Foreskin fibroblast (primary cell): ENCODE measurements at places on chromosomes 1 and 21.

DNA sequence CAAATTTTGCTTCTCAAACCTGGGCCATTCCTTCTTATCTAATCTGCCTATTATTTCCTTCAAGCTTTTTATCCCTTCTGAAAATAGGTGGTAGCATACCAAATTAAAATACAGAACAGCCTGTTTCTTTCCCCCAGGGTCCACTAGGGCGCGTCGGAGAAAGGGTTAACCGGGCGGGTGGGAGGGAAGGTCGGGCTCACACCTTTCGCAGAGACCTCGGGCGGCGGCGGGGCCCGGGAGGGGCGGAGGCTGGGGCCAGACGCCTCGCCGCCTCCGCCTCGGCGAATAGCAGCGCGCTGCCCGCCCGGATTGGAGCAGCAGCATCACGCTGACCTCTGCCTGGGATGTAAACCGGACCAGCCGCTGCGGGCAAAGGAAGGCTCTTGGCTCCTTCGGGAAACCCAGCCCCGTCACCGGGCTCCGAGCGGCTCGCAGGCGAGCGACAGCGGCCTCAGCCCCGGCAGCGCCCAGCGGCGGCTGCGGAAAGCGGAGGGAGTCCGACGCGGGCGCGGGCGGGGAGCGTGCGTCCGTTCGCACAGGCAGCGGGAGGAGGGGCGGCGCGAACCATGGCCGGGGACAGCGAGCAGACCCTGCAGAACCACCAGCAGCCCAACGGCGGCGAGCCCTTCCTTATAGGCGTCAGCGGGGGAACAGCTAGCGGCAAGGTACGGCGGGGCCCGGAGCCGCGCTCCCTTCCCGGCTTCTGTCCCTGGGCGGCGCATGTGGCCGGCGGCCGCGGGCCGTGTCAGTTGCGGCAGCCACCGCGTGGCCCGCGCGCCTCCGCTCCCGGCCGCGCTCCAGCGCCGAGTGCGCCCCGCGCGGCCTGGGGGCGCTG, at the start of gene UCK2:
UCK2 (plus strand) TSS at position 347 of the 835 bp plus-strand sequence; CDS start at position 567, 220 bp downstream.
- DNase-seq, result peak; percentile 78

- peak; percentile 25 for DNase-seq
Measured at GRCh38 chr1:225739542-225740107, 38.0 kb upstream of the SRP9 start.

- no peak for DNase-seq
Measured at GRCh38 chr1:8354038-8354437, 36.1 kb downstream of the SLC45A1 start.

DNA sequence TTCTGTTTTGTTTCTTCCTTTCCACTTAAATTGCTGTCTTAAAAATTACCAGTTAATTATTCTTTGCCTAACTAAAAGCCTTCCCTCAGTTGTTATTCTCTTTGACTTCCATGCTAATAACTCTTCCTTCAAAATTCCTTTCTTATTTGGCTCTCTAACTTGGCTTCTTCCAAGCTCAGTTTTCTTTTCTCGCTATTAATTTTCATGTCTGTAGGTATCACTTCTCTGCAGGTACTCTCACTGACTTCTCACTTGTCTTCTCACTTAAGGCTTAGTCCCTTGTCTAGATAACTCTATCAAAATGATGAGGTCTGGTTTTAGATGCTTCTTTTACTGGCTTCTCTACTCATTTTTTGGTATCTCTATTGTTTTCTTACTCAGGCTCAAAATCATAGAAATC, 10.1 kb downstream of the CDC7 start:
- DNase-seq, result no peak

DNA sequence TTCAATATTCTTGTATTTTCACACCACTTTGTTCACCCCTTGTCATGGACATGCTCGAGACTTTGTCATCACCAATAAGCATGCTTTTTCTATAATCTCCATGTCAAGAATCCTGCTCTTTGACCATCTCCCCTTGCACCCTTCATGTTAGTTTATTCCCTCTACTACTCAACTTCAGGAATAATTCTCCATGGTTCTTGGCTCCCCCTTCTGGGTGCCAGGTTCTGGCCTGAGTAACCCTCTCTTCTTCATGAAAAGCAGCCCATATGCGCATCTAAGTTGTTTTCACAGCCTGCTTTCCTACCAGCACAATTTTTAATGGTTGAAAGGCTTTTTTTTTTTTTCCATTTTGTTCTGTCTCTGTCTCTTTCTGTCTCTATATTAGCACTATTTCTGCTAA, 160.7 kb downstream of the LEPR start:
- peak; percentile 38 for DNase-seq

- no peak for DNase-seq
Measured at GRCh38 chr1:3461238-3461933, 6.9 kb downstream of the ARHGEF16 start.

GRCh38 chr1:193355178-193355577, 168.8 kb upstream of the B3GALT2 start:
- peak; percentile 41 for DNase-seq

GRCh38 chr1:25469177-25469576, 38.5 kb downstream of the MACO1 start:
- DNase-seq, result peak; percentile 56

DNA sequence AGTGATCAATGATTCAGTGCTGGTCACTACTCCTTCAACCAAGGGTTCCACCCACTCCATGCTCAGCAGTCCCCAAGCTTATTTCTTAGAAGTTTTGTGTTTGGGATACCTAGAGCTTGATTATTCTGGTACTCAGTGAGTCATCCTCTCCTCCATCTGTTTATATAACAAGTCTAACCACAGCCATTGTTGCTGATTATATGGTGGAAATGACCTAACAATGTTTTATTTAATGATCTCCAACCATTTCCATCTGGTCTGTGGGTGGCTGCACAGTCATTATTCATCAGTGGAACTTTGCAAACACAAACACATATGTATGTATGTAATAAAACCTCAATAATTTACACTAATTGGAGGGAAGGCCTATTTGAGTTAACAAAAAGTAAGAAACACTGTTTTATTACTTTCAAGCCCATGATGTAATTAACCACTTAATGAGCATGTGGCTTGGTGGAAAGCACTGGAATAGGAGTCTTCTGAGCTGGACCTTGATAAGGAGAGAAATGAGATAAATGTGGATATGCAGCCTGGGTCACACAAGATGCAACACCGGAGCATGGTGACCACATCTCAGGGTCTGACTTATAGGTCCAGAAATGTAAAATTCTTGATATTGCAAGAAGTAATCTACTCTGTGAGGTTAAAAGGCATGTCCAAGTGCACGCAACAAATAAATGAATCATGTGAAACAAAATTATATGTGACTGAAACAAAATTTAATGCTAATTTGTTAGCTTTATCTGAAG, 99.0 kb upstream of the WLS start:
- DNase-seq, result peak; percentile 94

GRCh38 chr1:3373175-3373574, 81.3 kb upstream of the ARHGEF16 start:
- no peak for DNase-seq

DNA sequence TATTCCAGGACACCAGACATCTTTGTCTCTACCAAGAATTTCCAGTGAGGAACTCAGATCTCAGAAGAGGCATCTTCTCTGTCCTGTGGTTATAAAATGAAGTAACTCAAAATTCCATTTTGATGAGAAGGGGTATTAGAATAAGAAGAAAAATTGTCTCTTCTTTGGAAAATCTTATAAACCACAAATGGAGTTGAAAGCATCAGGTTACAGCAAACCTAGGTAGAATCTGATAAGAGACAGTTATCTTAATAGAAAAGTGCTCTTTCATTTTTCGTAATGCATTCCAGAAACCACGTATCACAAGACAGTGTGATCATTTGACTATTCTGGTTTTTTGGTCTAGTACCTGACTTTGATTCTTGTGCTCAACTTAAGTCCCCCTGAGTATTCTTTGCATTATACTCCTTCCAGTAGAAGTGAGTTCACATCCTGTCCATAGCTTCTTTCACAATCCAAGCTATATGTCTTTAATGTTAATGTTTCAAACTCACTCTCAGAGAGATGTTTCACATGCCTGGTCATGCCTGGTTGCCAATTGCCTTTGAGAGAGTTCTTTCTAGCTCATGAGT, 120.9 kb upstream of the PRDX6 start:
- DNase-seq, result no peak

DNA sequence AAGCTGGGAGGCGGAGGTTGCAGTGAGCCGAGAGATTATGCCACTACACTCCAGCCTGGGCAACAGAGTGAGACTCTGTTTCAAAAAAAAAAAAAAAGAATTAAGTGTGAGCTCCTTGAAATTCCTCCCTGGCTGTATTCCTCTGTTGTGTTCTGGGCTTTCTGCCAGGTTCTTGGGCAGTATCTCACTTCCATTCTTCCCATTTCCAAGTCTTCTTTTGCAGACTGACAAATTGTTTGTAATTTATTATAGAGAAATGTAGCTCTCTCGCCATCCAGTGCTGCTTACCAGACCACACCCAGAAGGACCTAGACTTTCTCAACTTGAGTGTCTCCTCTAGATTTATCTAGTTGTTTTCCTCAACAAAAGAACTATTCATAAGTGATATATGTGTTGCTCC, 105.0 kb upstream of the ADGRL2 start:
- DNase-seq, result peak; percentile 64

DNA sequence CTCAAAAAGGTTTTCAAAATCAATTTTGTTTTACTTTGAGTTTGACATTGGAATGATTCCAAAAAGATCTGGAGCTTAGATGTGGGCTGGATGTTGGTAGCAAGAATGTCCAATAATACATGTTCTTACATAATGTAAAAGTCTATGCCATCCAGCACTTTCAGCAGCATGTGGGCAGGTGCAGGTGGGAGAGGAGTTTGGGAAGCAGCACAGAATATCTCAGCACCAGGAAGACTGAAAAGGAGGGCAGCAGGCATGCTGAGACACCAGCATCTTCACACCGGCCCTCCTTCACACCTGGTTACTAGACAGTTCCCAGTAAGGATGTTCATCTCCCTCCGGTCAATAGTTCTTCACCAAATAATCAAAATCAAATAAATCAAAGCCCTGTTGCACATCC, 166.6 kb downstream of the ZBTB18 start:
- no peak for DNase-seq

DNA sequence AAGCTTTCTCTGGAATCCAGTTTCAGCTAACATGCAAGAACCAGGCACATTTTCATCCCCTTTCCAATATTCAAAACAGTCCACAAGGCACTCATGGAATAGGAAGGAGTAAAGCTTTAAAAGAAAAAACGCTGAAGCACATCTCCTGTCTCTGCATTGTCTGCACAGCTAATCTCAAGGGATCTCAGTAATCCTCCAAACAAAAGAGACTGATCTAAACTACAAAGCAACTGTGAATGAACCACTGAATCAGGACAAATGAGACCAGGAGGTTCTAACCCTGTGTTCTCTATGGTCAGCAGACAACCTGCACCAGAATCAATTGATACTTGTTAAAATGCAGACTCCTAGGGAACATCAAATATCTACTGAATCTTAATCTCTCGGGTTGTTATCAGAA, 399.0 kb downstream of the HHAT start:
- no peak for DNase-seq

GRCh38 chr1:6599141-6599975, 3.3 kb downstream of the KLHL21 start:
- no peak for DNase-seq

- DNase-seq, result no peak
Measured at GRCh38 chr1:22627331-22627730, 9.1 kb upstream of the C1QA start.

GRCh38 chr1:59569198-59569597, 245.6 kb upstream of the HOOK1 start:
- DNase-seq, result no peak

- no peak for DNase-seq
Measured at GRCh38 chr1:226520640-226521355, 27.8 kb upstream of the STUM start.

GRCh38 chr21:31012133-31013089, 25.9 kb downstream of the KRTAP19-8 start:
- DNase-seq, result no peak

DNA sequence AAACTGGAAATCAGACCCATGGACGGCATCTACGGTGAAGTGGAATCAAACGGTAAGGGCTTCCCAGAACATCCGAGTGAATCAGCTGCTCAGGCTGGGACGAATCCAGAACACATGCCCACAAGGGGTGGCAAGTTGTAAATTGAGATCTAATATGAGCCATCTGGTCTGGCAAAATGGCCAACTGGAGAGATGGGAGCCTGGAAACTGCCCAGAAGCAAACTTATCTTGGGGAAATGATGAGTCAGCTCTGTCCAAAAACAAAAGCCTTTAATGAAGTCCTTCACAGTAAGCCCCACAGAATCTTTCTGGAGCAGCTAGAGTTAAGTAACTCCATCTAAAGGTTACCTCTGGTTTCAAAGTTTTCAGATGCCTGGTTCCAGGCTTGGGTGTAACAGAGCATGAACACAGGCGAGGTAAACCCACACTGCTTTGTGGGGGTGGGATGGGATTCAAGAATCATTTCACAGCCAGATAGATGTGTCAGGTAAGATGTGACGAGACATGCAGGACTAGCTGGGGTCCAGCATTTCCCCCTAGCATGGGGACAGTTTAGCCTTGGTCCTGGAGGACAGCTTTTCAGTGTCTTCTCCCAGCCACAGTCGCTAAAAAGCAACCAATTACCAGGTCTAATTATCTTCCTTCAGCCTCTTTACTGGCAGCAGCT, 10.5 kb upstream of the SRP9 start:
- peak; percentile 96 for DNase-seq

DNA sequence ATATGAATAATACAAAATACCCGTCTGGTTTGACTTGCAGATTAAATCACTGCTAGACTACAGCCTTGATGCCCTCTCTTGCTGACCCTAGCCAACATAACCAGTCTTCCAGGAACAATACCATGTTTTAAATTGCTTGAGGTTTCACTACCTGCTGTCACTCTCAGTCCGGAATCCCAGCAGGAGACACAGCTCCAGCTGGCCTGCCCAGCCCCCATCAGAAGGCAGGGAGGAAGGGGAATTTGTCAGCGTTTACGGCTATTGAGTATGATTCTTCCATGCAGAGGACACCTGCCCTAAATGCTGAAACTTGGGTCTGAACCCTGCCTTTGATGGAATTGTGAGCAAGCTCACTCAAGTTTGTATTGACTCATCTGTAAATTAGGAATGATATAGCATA, 33.0 kb downstream of the ZNF496 start:
- no peak for DNase-seq

- DNase-seq, result no peak
Measured at GRCh38 chr1:94358630-94359599, 59.3 kb upstream of the ABCD3 start.
